CD4-positive, alpha-beta T cell treated with Interleukin-1 beta for 1 hour (primary cell): ENCODE measurements at places on chromosomes 2 and 18.

DNA sequence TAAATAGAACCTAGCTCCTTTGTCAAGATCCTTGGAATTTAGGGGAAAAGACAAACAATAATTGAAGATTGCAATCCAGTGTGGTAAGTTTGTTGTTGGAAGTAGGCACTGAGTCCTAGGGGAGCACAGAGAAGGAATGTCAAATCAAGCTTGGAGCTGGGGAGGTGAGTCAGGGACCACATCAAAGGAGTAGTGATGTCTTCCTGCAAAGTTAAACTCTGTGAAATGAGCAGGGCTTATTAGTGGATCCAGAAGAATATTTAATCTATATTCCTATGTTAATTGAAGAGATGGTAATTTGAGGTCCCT is 41.7 kb upstream of the NABP1 start:
- no peak for DNase-seq

DNA sequence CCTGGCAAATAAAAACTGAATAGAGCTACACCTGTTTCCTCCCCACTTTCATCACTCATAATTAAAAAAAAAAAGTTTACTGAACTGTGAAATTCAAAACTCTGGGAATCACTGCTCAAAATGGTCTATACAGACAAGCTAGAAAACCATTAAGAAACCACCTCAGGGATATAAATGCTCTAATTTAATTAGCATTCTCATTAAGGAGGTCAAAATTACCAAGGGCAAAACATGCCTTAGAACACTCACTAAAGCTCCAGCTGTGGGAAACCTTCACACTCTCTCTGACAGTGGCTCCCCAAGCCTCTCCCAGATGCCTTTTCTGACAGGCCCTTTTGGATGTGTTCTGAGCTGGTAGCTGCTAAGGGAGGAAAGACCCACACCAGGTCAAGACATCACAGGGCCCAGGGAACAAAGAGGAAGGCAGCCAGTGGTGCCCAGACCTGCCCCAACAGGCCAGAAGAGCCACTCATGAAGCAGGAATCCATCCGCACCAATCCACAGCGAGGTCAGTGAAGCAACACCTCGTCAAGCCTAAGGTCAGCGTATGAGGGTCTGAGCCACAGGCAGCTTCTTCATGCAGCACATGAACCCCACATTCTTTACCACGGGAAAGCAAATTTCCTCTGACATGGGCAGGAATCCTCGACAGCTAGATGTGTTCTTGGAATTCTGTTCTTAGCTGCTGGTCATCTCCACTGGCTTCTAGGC is 35.6 kb downstream of the XDH start:
- DNase-seq: no peak

DNA sequence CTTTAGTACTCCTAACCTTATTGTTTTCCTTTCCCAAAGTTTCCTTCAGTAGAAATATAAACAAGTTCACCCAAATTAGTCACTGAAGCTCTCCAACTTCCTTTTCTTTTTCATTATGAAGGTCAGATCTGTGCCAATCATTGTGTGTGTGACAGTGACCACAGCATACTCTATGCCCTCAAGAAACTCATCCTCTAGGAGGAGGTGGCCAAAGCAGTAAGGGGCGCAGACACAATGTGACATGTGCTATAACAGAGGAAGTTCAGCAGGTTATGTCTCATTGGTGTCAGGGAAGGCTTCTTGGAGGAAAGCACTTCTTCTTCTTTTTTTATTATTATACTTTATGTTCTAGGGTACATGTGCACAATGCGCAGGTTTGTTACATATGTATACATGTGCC is 60.0 kb upstream of the PSME4 start:
- no peak for DNase-seq

- DNase-seq: no peak
Measured at GRCh38 chr2:78408795-78409118, 616.7 kb upstream of the REG3G start.

DNA sequence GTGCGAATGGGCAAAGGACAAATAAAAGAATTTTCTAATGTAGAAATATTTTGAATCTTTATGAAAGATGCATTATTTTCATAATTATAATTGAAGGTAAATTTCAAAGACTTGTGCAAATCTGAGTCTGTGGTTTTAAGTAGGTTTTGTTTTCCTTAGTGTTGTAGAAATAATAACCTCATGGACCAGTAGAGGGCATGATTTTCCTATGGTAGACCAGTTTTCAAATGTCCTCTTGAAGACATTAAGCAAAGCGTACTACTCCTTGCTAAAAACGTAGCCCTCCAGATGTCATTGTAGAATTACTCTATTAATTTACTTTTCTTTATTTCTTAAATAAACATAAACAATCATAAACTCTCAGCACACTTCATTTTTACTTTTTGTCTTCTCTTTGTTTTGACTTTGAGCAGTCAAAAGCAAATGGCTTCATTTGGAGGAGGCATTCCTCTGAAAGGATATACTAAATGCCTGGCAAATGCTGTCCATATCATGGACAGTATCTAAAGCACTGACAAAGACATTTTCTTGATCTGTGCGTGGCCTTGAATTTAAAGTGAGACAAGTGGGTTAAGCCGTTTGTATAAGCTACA is 85.8 kb upstream of the FAM237A start:
- DNase-seq: peak; percentile 35
